ENCODE measurements at places on chromosomes 6 and 20.

DNA sequence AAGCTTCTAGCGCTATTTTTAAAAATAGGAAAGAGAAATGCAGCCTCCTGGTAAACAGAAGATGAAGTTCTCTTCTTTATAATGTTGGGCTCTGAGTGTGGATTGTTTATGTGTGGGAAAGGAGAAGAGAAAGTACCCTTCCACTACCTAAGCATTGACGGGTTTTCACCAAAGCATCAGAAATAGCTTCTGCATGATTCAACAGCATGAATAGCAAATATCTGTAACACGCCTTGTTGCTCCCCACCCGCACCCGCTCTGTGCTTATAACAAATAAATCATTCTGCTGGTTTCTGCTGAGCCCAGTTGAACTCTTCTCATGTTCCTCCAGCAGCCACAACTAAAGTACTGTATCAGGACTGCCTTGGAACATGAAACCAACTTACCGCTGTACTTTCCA is 20.7 kb downstream of the TXLNB start:
- no peak for DNase-seq

- no peak for DNase-seq
Measured at GRCh38 chr6:90093558-90094073, 199.3 kb downstream of the GJA10 start.

- no peak for DNase-seq
Measured at GRCh38 chr6:116564311-116564710, 7.0 kb upstream of the RWDD1 start.

GRCh38 chr20:61699495-61700374 is 365.9 kb downstream of the TAF4 start:
- no peak for DNase-seq

DNA sequence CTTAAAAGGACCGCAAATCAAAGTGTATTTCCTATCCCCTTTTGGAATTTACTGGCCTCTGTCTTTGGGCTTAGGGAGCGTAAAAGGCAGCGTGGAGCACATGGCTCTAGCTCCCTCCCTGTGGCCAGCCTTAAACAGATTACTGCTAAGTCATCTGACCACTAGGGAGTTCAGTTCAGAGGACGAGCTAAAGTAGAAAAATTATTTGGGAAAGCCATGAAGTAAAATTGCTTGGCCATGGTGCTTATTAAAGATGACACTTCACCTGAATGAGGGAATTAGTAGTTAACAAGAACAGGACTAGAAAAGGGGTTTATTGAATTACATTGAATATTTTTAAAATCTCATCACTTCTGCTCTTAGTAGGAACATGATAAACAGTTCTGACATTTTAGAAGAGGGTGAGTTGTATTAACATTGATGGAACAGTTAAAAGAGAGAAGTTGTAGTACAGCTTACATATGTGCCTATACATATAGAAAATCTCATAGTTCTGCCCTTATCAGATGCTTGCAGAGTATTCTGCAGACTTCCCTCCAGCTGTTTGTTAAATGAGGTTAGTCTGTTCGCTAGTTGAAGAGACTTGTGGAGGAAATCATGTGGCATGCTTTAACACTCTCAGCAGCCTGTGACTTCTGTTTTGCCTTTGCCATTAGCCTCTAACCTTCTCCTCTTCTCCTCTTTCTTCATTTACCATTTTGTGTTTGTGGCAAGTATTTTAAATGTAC is 31.2 kb upstream of the MAPK13 start:
- DNase-seq = no peak

GRCh38 chr20:40565001-40565681 is 123.9 kb downstream of the MAFB start:
- DNase-seq = no peak

DNA sequence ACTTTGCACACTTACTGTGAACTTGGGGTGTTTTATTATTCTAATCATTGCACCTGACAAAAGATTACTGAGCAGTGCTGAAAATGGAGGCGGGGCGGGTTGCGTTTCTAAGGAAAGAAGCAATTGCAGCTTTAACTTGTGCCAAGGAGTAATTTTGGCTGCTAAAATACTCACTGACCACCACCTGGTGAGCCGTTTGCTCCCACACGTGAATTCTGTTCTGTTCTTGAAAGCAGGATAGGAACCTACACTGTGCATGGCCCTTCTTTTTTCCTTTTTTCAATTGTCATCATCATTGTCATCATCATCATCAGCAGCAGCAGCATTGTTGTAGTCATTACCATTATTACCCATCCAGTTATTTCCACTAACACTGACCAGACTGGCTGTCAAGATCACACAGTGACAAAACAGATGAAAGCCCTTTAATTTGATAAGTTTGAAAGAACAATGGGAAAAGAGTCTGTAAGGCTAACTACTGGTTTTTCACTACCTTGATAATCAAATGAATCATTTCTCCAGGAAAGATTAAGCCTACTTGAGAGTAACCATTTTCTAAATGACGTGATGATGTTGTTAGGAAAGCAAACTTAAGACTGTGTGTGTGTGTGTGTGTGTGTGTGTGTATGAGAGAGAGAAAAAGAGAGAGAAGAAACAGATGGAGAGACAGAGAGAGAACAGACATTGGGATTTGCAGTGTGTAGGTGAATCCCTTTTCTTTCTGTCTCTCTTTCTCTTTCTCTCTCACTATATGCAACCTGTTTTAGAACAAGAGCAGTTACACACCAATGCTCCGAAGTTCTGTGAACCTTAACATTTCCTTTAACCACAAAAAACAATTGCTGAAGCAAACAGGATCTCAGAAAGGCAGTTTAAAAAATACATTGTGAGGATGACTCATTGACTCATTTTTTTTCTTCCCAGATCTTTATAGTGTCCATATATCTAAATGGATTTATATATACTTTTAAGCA is 3.8 kb downstream of the RIPOR2 start:
- no peak for DNase-seq

- DNase-seq = no peak
Measured at GRCh38 chr20:56004007-56004406, 1.3 kb downstream of the CBLN4 start.

DNA sequence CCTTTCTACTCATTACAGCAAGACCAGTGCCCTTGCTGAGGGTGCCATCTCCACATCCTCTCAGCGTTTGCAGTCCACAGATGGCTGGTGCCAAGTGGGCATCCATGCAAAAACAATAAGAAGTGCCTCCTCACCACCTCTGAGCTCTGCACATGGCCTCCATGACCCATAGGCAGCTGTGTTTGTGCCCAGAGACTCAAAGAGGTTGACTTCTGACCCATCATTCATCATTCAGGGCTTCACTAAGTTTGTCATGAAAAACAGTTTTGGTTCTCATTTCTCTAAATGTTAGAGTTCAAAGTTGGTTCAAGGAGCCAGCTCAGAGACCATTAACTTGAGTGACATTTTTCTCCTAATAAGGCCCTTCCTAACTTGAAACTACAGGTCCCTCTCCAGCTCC is 512.6 kb upstream of the MAP3K7 start:
- no peak for DNase-seq

- DNase-seq = no peak
Measured at GRCh38 chr20:60107621-60108390, 149.6 kb downstream of the CDH26 start.

DNA sequence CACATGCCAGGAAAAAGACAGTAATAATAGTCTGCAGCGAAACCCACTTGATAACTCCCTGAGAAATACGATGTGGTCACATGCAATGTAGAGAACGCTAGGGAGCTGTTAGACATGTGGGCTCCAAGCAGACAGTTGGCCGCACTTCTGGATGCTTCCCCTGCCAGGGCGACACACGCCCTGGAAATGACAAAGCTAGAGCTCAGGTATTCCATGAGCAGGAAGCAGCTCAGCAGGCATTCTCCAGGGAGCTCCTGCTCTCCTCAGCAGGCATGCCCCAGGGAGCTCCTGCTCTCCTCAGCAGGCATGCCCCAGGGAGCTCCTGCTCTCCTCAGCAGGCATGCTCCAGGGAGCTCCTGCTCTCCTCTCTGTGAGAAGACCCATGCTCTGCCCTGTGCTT is 52.4 kb upstream of the NXT1 start:
- no peak for DNase-seq

GRCh38 chr6:166422201-166422940 is 39.6 kb upstream of the MPC1 start:
- no peak for DNase-seq

DNA sequence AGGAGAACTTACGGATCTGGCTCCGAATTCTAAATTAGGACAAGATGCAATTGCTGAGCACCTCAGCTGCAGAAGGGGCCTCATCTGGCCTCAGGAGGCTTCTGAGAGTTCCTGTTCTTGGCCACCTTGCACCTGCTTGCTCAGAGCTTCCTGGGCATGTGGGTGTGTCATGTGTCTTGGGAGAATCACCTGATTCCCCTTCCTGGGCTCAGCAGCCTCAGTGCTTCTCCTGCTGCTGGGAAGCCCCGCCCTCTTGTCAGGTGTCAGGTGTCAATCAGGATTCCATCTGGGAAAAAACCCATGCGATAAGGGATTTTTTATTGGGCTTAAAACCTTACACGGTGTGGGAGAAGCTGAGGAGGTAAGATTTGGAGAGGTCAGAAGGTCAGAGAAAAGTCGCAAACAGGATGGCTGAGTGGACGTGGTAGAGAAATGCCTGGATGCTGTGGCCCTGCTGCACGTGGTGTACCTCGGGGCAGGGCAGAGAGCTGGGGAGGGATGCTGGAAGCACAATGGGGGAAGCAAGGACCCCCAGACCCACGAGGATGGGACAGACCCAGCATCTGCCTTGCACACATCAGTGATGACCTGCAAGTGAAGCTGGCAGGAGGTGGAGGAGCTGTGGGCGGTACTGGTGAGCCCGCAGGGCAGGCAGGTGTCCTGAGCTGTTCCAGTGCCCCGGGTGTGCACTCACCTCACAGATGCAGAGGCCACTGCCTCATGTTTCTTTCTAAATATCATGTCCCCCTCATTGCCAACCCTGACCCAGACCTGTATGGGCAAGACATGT is 170.8 kb downstream of the CDH4 start:
- no peak for DNase-seq

GRCh38 chr6:45965007-45965406 is 50.7 kb downstream of the CLIC5 start:
- no peak for DNase-seq

Measured in T-helper 17 cell (primary cell).